ENCODE measurements at places on chromosomes 1 and 21. TPM values are rescaled to one million over a fixed set of nuclear protein-coding genes. Genes with fewer than 3 reads are reported as not detected.
A peak's percentile ranks its signal among the peaks of the same experiment; 100 is the strongest.

Gene HUNK
- 1.9 TPM for total RNA-seq

DNA sequence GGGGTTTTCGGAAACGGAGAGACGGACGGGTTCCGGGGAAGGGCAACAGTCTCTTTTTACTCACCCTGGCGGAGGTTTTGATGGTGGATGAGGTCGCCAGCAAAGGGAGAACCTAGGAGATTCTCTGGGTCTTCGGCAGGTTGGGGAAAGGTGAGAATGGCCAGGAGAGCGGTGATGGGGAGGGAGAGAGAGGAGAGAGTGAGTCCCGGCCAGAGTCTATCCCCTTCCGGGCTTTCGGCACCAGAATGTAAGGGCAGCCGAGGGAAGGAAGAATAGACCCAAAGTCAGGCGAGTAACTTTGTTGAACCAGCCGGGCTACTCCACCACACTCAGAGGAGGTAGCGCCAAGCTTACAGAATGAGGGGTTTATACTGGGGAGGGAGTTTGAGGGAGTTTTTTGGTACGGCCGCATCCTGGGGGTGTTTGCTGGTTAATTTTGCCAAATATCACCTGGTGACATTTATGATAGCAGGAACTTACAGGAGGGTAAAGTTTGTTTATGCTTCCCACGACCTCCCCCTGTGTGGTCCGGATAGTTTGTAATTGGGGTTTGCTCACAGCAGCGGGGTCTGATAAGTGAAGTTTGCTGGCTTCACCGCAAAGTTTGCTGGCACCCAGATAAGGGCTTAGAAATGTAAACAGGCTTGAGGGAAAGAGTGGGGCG lies 141.1 kb upstream of the ETV3 start:
- no peak for DNase-seq
- no peaks in the 10 kb centered on the region for H3K36me3 ChIP-seq
- H3K27ac ChIP-seq = no peak overlapping the region
- H3K4me1 ChIP-seq = no peaks in the 10 kb centered on the region
- H3K27me3 ChIP-seq = peaks cover 8% of the 10 kb centered on the region
- no peak overlapping the region for H3K4me3 ChIP-seq

GRCh38 chr21:27570306-27570868 lies 603.5 kb upstream of the ADAMTS5 start:
- H3K4me1 ChIP-seq = no peaks in the 10 kb centered on the region
- no peaks in the 10 kb centered on the region for H3K36me3 ChIP-seq
- DNase-seq = peak; percentile 45
- H3K27me3 ChIP-seq = no peaks in the 10 kb centered on the region
- no peak overlapping the region for H3K4me3 ChIP-seq
- H3K27ac ChIP-seq = peak overlapping the region; percentile 43

Gene SELL
- 23.8 TPM for total RNA-seq

Gene BACE2
- total RNA-seq = 20.8 TPM

Gene SLFNL1
- 4.8 TPM for total RNA-seq

- H3K4me3 ChIP-seq = no peak overlapping the region
- H3K36me3 ChIP-seq = no peaks in the 10 kb centered on the region
- no peak for DNase-seq
- H3K27ac ChIP-seq = no peak overlapping the region
- H3K4me1 ChIP-seq = peaks cover 11% of the 10 kb centered on the region
Measured at GRCh38 chr1:31981972-31982371, 31.7 kb upstream of the KHDRBS1 start.

DNA sequence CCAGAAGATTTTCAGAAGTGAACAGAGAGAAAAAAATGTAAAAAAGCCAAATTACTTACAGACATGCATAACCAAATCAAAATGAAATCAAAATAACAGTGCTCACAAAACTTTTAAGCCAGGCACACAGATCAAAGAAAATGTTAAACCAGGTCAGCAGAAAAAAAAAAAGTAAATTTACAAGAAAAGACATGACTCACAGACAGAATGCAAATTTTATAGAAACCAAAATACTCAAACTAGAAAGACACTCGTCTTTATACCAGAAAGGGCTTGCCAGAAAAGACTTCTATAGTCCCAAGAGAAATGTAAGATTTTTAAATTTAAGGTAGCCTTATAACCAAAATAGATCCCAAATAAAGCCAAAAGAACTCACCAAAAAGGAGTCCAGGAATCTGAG lies 86.5 kb upstream of the COG2 start:
- no peak overlapping the region for H3K27ac ChIP-seq
- no peaks in the 10 kb centered on the region for H3K27me3 ChIP-seq
- H3K4me1 ChIP-seq = no peaks in the 10 kb centered on the region
- no peaks in the 10 kb centered on the region for H3K36me3 ChIP-seq
- H3K4me3 ChIP-seq = no peak overlapping the region
- DNase-seq = no peak

- H3K27me3 ChIP-seq = peaks cover 13% of the 10 kb centered on the region
- H3K27ac ChIP-seq = no peak overlapping the region
- no peak for DNase-seq
- H3K4me1 ChIP-seq = peaks cover 7% of the 10 kb centered on the region
Measured at GRCh38 chr21:44365967-44366585, 12.7 kb downstream of the TRPM2 start.

GRCh38 chr1:151165281-151165737 lies 393 bp downstream of the LYSMD1 start:
- peaks cover 56% of the 10 kb centered on the region for H3K36me3 ChIP-seq
- peak overlapping the region; percentile 86 for H3K4me3 ChIP-seq
- peaks cover 26% of the 10 kb centered on the region for H3K4me1 ChIP-seq
- no peaks in the 10 kb centered on the region for H3K27me3 ChIP-seq
- H3K27ac ChIP-seq = peak overlapping the region; percentile 85

DNA sequence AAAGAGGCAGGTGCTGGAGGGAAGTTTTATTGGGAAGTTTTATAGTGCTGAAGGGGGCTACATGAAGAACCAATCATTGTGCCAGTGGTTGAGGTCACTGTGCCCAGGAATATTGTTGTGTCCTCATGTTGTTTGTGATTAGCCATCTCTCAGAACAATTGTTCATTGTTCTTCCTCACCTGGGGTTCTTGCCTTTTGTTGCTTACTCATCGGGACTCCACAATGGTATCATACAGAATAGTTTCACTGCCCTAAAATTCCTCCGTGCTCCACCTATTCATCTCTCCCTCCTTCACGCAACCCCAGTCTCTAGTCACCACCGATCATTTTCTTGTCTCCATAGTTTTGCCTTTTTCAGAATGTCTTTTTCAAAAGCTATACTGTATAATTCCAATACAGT lies 38.9 kb upstream of the CDC14A start:
- no peak overlapping the region for H3K4me3 ChIP-seq
- H3K36me3 ChIP-seq = no peaks in the 10 kb centered on the region
- H3K27ac ChIP-seq = no peak overlapping the region
- no peaks in the 10 kb centered on the region for H3K4me1 ChIP-seq
- H3K27me3 ChIP-seq = no peaks in the 10 kb centered on the region
